ENCODE measurements at places on chromosomes 7 and 10.

GRCh38 chr10:73774637-73775036 lies 7.2 kb upstream of the CHCHD1 start:
- no peak for DNase-seq

DNA sequence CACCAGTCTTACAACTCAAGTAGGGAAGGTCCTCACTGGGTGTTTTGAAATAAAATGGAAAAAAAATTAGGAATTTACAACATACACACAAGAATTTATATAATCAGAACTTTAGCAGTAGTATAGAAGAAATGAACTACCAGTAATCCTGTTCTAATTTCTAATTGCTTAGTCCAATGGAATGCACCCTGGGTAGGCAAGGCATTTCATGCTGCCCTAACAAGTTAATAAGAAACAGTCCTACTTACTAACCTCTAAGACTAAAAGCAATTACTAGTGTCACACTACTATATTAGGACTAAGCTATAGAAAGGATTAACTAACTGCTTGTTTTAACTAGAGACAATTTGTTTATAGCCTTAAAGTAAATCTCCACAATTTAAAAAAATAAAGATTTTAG lies 158.1 kb downstream of the BTAF1 start:
- no peak for DNase-seq

DNA sequence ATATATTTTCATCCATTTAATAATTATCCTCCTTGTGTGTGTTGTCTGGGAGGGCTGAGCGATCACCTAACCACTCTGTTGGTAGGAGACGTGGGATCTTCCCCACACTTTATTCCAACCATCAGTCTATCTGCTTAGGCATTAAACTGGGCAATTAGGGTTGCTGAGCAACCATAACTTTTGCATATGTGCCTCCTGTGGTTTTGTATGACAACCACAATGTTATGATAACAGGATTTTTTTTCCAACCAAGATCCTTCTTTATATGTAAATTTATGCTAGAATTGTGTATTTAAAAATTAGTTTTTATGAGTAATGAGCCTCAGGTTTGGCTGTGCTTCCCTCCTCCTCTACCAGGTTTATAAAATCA lies 495.0 kb upstream of the MGMT start:
- no peak for DNase-seq

DNA sequence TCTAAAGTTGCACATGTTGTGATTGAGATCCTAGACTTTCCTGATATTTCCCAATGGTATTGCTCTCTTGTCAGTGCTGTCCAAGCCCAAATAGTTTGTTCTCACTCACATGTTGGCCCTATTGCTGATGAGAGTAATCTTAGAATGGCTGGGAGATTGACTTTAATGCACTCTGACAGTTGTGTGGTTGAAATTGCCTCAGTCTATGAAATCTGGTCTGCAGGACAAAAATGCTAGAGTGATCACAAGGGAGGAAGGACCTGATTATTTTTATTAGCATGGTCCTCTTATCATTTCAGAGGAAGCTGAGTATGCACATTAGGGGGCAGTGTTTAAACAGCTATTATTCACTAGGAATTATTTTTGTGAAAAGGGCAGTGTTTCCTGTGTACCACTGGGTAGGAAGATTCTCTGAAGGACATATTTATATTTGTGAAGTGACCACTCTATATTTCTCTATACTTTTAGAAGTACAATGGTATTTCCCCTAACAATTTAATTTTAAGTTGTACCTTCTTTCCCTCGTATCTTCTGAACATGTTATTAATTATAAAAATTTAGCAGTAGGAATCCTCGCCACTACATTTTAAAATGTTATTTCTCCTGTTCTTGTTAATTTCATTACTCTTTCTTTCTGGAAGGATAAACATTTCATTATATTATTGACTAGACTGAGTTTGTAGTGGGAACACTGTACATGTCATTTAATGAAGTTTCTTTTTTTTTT lies 64.4 kb downstream of the SUGCT start:
- no peak for DNase-seq

DNA sequence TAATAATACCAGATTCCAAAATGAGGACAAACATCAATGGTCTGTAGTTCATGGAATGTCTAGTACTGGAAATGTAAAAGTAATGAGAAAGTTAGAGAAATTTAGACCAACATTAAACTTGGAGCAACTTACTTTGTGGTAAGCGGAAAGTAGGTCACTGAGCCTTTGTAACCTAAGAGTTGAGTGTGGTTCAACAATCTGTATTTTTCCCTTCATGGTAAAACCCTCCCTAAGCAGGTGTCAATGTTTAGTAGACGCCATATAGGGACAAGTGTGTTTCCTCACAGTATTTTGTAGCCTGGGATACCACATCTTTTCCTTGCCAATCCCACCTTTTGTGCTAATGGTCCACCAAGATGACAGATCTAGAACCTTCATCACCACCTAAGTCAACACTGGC lies 67.3 kb upstream of the RSU1 start:
- DNase-seq = no peak

DNA sequence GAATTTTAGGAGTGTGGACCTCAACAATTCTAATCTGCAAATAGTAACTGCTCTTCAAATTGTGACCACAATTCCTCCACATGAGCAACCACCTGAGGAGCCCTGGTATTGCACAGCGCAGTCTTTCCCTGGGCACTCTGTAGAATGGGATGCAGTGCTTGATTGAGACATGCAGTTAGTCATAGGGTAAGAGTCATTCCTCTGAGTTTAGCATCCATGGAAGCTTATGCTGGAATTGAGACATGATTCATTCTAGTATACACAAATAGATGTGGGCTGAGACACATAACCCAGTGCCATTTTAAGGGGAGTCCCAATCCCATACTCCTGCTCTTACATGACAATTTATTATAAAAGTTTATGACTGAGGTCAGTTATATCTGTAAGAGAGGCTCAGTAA lies 582.3 kb upstream of the CNTNAP2 start:
- no peak for DNase-seq

- no peak for DNase-seq
Observed at GRCh38 chr10:17655567-17656146, 11.7 kb downstream of the STAM start.
